ENCODE measurements at places on chromosomes 12 and 14.
A peak's percentile ranks its signal among the peaks of the same experiment; 100 is the strongest.

DNA sequence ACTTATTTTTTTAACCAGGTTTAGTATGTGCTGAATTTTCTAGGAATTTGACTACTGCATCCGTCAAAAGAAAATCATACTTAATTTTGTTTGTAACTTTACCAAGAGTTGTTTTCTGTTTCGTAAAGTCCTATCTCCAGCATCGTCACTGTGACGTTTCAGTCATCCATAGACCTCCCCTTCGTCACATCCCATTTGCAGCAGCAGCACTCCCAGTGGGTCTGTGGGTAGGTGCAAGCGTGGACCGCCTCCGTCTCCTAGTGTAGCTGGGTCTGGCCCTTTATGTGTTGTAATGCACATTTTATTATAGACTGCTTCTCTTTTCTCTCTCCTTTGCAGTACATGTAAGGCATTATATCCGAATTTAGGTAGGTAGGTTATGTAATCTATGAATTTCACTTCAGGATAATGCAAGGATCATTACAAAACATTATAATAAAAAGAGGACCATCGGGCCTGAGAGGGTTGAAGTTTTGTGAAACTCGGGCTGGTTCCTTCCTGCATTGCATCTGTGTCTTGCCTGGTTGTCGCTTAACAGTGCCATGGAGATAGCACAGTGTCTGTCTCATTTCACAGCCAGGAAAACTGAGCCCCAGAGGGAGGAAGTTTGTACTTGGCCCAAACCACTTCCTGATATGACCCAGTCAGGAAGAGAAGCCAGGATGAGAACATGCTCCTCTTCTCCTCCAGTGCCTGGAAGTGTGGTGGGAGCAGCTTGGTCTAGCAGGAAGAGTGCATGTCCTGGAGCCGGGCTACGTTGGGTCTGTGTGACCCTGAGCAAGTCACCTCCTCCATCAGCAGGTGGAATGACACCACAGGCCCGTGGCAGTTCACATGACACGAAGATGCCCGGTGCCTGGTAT is 41.3 kb downstream of the EVL start:
- DNase-seq, result no peak

DNA sequence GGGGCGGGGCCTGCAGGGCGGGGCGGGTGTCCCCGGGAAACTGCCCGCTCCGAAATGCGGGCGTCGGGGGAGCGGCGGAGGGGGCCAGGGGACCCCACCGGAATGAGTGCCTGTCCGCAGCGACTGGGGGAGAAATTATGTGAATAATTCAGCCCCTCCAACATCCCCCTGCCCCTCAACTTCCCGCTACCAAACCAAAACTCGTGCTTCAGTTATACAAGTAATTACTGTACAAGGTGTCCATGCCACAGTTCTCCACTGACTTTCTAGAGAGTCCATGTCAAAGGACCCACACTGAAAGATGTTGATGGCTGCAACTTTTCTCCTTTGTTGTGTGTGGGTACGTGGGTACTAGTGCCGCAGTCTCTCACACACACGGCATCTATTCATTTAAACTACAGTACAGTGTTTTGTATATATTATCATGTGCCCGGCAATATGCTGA is 414 bp upstream of the CDK17 start:
- DNase-seq, result peak; percentile 80

DNA sequence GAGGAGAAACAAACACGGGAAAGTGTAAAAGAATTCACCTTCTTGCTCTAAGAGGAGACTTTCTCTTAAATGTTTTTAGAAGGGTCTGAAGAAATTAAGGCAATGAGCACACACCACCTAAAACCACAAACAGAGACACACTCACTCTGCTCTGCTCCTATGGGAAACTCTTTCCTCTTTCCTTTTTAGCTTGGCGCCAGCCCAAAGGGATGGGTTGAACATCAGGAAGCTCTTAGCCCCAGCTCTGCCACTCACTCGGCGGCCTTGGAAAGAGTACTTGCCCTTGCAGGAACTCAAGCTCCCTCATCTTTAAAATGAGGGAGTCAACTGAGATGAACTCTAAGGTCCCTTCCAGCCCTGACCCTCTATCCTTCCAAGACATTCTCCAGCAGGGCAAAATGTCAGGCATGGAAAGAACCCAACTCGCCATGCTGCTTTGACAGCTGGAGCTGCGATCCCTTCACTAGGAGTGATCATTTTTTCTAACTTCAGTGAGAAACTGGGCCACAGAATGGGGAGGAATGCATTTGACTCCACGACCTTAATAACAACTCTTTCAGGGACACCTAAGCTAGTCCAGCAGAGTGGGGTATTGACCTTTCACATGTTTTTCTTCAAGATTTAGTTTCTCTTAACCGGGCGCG is 980 bp upstream of the RNASE8 start:
- no peak for DNase-seq

DNA sequence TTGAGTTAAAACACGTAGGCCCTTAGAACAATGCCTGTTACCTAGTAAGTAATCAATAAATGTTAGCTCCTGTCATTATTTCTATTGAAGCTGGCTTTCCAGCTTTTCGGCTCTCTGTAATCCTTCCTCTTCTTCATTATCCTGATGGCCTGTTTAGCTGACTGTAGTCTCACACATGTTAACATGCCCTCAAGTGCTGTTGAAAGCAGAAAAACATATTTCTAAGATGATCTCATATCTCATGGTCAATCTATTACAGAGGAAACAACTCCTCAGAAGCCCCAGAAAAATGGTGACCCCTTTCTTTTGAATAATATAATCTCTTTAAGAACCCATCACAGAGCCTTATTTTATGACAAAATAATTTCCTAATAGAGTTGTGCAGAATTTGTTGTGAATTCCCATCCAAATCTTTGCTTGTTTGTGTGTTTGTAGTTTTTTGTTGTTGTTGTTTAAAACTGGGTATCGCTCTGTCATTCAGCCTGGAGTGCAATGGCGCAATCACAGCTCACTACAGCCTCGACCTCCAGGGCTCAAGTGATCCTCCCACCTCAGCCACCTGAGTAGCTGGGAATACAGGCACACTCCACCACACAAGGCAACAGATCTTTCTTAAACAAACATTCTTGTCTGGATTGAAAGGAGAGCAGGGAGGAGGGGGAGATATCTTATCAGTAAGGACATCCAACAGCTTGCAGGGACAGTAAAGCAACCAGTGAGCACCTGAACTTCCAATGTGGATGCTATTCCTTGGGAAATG is 242.5 kb upstream of the CAND1 start:
- DNase-seq, result no peak
